ENCODE measurements at places on chromosomes 4 and X.

DNA sequence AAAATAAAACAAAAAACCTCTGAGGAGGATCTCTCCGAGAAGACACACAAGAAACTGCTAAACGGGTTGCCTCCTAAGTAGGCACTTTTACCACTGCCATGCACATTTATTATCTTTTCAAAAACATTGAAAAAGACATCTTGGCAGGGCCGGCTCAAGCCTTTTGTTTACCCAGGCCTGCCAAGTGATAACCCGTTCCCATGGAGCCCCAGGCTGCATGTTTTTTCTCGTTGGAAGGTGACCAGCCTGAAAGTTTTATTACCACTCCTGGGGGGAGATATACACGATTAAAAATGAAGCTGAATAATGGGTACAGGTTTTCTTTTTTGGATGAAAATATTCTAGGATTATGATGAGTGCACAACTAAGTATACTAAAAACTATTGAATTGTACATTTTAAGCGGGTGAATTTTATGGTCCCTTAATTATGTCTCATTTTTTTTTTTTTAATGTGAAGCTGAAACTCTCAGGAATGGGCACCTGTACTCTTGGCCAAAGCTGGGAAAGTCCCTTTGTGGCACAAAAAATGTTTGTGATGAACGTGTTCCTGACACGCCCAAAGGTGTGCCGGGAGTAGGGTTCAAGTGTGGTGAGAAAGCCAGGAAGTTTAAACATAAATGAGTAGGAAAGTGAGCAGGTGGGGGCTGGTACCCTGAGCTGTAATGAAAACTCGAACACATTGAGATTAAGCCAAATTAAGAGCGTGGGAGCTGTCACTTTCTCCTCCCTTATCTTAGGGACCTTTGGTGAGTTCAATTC lies 1.5 kb upstream of the MAP7D2 start:
- no peak for DNase-seq

DNA sequence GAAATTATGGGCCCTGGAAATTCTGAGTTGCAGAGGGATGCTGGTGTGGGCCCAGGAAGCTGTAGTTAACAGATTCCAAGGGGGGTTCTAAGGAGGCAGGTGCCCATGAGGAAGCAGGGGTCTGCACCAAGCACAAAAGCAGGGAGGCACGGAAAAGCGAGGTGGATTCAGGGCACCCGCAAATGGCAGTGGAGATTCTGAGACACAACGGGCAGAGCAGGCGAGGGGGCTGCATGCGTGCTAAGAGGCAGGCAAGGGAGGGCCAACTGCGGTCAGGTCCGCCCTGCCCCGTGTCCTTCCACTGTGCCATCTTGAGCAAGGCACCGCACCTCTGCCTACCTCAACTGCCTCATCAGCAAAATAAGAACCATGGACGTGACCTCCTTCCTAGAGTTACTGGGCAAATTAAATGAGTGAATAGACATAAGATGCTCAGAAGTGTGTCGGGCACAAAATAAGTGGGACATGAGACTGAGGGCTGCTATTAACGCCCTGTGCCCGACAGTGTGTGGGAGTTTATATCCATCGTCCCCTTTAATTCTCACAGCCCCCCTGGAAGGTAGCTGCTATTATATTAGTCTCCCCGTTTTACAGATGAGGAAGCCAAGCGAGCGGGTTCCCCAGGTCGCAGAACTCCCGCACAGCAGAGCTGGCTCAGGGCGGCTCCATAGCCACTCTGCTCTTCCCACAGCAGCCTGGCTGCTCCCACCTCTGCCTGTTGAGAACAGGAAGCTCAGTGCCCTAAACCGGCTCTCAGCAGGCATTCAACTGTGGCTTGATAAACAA lies 67.6 kb downstream of the PPP2R2C start:
- no peak for DNase-seq

GRCh38 chr4:141570290-141570689 lies 66.1 kb upstream of the IL15 start:
- no peak for DNase-seq

GRCh38 chr4:85774000-85774399 lies 299.1 kb downstream of the ARHGAP24 start:
- no peak for DNase-seq

DNA sequence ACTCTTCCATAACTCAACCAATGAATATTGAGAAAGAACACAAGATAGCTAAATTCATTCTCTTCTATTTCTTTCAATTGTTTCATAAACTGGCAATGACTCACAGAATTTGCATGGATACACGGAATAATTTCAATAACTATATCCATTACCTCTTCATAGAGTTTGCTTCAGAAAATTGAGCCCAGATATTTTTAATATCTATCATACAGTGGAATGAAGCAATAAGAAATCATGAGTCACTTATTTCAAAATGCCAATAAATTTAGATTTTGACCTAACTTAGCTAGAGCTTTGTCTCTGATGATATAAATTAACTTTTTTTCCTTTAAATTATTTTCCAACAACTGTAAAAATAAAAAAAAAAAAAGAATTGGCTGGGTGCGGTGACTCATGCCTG lies 22.2 kb upstream of the MANBA start:
- DNase-seq = no peak

DNA sequence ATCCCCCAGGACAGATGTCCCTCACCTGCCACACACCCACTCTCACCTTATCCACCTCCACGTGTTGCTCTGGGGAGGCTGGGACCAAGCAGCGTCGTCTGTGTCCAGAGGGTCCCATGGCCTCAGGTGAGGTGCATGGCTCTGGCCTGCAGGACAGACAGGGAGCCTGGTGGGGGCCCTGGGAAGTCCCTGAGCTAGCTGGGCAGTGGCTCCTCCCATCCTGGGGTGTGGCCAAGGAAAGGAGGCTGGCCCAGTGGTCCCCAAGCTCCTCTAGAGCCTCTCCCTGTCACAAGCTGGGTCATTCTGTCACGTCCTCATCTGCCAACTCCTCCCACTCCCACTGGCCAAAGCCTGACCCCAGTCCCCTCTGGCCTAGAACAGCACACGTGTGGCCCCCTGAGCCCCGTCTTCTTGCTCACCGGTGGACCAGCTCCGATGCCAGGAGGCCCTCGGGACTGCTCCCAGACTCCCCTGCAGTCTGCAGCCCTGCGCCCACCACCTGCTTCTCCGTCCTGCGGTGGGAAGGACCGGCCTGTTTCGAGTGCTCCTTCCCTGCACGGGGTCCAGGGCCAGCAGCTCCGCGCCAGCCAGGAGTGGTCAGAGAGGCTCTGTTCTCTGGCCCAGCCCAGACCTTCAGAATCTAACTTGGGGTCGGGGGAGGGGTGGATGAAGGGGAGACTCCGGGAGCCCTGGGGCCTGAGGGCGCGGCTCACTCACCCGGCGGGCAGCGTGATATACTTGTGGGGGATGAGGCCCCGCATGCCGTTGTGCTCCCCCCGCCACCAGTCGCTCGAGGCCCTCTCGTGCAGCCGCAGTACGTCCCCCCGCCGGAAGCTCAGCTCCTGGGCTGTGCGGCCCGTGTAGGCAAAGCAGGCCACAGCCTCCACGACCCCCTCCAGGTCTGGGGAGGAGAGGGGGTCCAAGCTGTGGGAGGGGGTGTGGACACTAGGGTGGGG lies 4.8 kb downstream of the AVPR2 start:
- no peak for DNase-seq

Measured in stimulated activated CD4-positive, alpha-beta T cell treated with anti-CD3 and anti-CD28 coated beads, Interleukin-4, amount 100 ng/mL, for 1 hour (primary cell).